ENCODE measurements at places on chromosomes 16 and 17.
A peak's percentile ranks its signal among the peaks of the same experiment; 100 is the strongest.

DNA sequence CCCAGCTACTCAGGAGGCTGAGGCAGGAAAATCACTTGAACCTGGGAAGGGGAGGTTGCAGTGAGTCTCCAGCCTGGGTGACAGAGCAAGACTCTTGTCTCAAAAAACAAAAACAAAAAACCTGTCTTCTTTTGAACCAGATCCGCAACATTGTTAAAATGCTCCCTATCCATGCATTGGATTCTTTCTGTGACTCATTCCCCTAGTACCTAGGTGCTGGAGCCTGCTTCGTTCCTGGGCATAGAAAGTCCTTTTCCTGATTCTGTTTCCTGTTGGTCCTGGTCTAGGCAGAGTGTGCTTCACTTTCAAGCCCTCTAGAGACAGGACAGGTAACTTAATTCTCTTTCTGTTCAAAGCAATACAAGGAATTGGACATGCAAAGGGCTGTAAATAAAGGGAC, 5.2 kb downstream of the EPN2 start:
- no peak for DNase-seq

GRCh38 chr17:17725011-17725751, 43.9 kb downstream of the RAI1 start:
- peak; percentile 90 for DNase-seq

DNA sequence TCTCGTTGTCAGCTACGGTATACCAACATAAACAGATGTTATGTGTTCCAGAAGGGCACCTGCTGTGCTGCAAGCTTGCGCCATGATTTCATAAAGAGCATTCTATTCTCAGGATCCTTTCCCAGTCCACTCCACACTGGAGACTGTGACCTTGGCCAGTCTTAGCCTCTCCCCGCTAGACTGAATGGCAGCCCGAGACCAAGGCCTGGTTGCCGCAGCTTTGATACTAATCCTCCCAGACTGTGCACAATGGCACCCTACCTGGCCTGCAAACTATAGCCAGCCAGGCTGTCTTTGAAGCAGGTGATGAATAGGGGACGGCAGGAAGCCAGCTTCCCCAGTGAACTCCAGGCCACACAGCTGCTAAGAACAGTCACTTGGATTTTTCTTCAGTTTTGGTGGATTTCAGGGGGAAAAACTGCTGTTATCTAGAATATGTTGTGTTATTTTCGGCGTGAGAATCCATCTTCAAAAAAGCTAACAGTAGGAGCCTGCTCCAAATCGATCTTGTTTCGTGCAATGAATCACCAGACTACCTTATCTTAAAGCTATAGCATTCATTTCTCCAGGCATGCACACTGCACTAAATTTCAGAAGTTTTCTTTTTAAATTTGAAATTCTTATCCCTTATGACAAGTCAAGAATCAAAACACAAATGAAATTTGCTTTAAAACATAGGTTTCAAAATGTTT, 289.0 kb downstream of the CEP112 start:
- peak; percentile 80 for DNase-seq

GRCh38 chr17:62870030-62870541, 62.0 kb upstream of the MARCHF10 start:
- peak; percentile 79 for DNase-seq

GRCh38 chr17:21251337-21252010, 1.7 kb downstream of the NATD1 start:
- peak; percentile 53 for DNase-seq

DNA sequence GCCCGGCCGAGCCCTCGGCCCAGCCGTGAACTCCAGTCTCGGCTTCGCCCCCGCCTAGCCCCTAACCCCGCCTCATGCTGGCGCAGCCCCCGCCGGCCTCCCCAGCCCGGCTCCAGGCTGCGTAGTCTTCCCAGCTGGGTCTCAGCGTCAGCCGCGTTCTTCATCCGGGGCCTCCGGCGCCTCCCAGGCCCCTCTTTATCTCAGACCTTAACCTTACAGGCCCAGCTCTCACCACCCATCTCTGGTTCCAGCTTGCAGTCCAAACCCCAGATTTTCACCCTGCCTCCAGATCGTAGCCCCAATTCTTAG, at the start of gene PROCA1:
TSS of gene PROCA1 (minus strand) at position 166 of the 309 bp plus-strand sequence. CDS start 228 bp downstream, outside the sequence.
- peak; percentile 93 for DNase-seq

DNA sequence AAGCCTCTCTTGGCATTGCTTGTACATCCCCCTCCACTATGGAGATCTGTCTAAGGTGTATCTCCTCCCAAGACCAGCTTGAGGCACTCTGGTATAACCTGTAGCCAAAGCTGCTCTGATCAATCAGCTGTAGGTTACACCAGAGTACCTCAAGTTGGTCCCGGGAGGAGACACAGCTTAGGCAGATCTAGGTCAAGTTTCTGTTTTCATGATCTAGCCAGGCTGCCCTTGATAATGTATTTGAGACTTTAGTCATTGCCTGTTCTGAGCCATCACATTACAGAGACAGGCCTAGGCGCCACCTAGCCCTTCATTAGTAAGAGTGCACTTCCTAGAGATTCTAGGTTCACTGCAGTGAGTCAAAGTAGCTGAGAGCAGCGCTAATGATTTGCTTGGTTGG, 31.4 kb downstream of the ASGR1 start:
- no peak for DNase-seq

DNA sequence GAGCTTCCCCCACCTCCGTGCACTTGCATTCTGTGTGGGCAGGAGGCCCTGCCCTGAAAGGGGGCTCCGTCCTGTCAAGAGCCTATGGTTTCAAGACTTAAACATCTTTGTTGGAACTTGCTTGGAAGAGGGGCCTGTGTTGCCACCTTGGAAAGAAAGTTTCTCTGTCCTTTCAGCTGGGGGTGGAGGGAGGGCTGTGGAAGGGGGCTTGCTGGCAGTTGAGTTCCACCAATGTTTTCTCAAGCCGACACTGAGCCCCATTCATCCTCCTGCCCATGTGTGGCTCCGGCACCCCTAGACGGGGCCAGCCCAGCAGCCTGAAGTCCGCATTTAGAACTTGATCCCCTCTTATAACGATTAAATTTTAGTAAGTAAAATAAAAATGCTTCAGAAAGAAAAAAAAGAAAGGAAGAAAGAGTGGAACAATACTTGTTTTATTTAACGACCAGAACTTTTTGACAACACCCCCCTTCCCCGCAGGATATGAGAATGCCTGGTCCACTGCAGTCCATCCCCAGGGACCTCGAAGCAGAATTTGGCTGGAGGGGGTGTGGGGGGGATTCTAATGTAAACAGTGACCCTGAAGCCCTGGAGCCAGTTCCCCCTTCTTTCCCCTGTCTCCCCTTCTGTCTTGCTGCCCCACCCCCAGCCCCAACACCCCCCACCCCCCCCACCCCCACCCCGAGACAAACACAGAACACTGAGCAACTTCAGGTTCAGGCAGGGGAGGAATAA, 26.9 kb upstream of the CLEC18A start:
- DNase-seq, result no peak

DNA sequence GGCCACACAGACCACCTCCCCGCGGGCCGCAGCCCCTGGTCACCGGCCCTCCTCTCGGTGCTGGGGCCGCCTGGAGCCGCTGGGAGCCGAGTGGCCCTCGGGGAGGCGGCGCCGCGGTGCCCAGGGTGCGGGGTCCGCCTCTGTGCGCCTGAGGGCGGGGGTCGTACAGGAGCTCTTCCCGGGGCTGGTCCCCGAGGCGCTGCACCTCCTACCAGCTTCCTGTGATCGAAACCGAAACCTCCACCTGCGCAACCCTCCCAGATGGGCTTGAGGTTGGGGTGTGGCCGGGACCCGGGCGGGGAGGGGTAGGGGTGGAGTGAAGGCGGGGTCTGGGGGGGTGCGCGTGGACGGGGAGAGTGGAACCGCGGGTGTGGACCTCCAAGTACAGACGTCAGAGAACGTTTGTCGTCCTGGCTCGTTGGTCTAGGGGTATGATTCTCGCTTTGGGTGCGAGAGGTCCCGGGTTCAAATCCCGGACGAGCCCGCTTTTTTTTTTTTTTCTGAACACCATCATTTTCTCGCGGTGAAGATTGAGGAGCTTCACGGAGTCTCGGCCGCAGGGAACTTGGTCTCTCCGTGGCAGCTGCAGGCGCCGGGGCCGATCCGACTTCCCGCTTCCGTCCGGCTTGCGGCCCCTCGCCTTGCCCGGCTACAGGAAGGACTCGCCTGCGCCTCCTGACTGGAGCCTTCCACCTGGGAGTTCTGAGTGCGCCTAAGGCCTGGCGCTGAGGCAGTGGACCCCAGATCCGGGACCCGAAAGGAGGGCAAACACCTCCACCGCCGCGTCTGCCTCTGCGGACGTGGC, 23.9 kb downstream of the ZNF213 start:
- DNase-seq, result peak; percentile 95

GRCh38 chr17:51261024-51261963, 948 bp downstream of the UTP18 start:
- peak; percentile 95 for DNase-seq

- no peak for DNase-seq
Measured at GRCh38 chr17:46190763-46191162, 2.5 kb downstream of the KANSL1 start.

GRCh38 chr16:17359788-17360390, 110.9 kb downstream of the XYLT1 start:
- DNase-seq, result no peak

GRCh38 chr17:42163113-42163512, 8.3 kb upstream of the RAB5C start:
- peak; percentile 95 for DNase-seq

DNA sequence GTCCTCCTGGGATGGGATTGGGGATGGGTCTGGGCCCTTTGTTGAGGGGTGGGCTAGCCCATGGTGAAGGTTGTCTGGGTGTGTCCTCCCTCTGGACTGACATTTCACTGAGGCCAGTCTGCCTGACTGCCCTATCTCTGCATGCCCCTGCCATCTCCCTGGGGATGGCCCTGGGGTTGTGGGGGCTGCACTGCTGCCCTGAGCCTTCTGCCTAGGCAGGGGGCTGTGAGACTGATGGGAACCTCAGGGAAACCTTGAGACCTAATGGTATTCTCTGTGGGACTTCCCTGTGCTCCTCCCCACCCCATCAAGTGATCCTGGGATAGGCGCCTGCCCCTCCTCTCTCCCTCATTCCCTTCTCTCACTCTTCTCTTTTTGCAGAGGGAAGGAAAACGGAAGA, 19.9 kb downstream of the RAI1 start:
- no peak for DNase-seq

GRCh38 chr16:26111900-26112299, 420.1 kb downstream of the HS3ST4 start:
- DNase-seq, result peak; percentile 45

DNA sequence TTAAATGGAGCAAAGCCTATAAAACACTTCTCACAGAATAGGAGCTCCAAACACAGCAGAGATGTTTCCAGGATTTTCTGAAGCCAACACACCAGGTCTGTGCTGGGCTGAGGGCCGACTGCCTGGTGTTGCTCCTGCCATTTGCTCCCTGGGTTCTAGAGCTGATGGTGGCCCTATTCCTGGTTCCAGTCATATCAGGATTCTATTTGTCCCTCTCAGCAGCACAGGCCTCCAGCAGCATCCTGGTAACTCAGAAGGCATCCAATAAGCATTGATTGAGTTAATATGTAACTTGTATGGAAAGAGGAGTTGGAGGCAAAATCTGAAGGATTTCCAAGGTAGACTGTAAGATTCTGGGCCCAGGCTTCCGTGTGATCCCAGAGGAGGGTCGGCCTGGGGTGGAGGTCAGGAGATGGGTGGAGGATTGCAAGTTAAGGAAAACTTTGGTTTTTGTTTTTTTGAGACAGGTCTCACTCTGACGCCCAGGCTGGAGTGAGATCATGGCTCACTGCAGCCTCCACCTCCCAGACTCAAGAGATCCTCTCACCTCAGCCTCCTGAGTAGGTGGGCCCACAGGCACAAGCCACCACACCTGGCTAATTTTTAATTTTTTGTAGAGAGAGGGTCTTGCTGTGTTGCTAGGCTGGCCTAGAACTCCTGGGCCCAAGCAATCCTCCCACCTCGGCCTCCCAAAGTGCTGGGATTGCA, 5.7 kb downstream of the NUPR1 start:
- DNase-seq, result no peak

DNA sequence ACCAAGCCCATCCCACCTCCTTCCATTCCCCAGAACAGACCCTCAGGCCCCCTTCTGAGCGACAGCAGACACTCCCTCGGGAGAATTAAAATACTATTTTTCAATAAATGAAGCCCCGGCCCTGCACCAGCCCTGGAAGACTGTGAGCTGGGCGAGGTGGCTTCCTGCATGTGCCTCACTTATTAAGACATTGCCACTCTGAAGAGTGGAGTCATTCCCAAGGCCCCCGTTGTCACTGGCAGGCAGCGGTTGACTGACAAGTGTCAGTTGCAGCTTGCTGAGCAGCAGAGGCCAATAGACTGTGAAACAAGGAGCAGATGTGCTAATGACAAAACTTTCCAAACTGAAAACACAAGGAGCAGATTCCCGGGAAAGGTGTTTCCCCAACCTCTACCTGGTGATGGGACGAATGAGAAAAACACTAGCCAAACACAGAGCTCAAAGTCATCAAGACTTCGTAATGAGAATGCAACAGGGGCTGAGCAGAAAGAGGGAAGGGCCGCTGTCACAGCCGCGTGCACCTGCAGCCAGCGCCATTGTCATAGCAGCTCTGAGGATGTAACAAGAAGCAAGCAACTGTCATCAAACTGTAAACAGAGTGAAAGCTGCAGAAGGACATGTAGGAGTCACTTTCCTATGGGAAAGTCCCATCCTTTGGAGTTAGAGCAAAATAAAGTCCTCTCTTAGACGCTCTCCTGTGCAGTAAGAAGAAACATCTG, 232.1 kb downstream of the C16orf78 start:
- peak; percentile 31 for DNase-seq

- no peak for DNase-seq
Measured at GRCh38 chr17:45335721-45336120, 18.9 kb upstream of the MAP3K14 start.

GRCh38 chr17:73723317-73723716, 79.1 kb upstream of the SDK2 start:
- no peak for DNase-seq

GRCh38 chr16:87135246-87136030, 181.8 kb downstream of the C16orf95 start:
- peak; percentile 28 for DNase-seq

- DNase-seq, result peak; percentile 38
Measured at GRCh38 chr16:1792836-1793577, 498 bp downstream of the IGFALS start.

GRCh38 chr16:24273508-24274182, 17.5 kb downstream of the CACNG3 start:
- DNase-seq, result no peak

DNA sequence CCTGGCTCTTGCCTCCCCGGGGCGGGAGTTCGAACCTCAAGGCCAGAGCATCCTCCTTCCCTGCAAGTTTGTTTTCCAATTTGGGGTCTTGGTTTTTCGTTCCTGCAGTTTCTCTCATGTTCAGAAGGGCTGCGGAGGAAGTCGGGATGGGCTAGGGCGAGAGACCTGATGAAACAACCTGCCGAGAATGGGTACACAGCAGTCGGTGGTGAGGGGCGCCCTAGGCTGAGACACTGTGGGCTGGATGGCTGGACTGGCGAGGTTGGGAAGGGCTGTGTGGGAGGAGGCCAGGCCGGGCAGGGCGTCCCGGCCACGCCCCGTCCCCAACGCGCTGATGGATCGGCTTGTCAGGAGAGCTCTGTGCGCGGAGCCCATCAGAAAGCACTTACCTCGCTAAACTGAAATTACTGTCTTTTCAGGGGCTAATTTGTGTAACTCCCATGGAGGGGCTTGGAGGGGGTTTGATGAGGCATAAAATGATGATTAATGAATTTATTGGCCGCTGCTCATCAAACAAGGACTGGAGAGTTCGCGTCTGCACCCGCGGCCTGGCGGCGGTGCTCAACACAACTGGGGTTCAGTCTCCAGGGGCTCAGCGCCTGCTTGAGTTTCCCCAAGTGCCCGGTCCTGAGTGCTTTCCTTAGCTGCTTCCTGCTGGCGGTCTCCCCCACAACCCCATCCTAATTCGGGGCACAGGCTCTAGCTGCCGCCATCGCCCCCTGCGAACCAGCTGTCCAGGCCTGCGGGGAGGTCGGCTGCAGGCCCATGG, 9.0 kb downstream of the IRX5 start:
- DNase-seq, result peak; percentile 79

All from endodermal cell (in vitro differentiated cells).